SIG-M5 (cell line): ENCODE measurements at places on chromosomes 16 and 17.

DNA sequence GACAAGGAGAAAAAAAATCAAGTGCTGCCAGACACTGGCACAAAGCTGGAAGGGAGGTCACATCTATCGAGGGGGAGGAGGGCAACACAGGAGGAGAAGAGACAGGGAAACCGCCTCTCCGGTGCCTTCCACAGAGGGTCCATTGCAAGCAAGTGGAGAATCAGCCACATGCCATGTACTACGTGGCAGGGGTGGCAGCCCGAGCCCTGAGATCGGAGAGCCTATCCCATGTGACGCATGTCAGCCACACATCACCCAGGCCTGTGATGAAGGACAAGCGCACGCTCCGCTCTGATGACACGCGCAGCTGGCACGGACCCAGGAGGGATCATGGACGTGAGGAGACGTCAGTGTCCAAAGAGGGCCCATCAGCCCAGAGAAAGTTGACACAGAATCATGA is 30.1 kb downstream of the ADCY9 start:
- DNase-seq: no peak

DNA sequence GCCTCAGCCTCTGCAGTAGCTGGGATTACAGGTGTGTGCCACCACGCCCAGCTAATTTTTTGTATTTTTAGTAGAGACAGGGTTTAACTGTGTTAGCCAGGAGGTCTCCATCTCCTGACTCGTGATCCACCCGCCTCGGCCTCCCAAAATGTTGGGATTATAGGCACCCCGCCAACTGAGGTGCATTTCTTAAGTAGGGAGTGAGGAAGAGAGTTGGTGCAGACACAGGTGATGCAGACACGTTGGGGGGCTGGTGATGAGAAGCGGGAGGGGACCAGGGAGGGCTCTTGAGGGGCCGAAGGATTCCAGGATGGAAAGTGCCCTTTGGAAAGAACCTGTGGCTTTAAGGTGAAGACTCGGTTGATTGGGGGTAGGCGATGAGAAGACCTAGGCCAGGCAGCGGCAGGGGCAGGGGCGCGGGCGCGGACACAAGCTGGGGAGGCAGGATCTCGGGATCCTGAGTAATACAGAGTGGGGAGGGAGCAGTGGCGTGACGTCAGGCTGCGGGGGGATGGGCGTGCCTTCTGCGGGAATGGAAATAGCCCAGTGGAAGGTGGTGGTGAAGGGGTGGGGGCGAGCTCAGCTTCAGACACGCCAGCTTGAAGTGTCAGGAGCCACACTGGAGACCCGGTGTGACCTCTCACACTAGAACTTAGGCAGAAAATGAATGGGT is 2.5 kb upstream of the ATP6V0C start:
- no peak for DNase-seq

DNA sequence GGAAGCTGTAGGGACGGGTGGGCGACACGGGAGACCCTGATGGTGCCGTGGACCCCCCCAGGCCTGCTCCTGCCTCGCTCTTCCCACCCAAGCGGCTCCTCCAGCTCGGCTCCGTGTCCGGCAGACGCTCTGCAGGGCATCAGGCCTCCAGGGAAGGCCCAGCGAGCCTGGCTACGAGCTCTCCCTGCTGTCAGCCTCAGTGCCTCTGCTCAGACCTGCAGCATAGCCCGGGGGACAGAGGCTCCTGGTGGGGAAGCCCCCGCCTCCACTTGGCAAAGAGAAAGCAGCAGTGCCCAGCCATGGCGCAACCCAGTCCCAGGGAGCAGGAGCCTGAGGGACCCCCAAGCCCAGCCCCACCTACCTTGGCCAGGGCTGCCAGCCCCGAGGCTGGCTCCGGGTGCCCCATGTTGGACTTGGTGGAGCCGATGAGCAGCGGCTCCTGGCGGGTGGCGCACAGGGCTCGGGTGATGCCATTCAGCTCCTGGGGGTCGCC is 5.9 kb downstream of the FASN start:
- no peak for DNase-seq

GRCh38 chr17:35998018-35998545 is 3.3 kb downstream of the CCL15 start:
- DNase-seq: no peak

- DNase-seq: no peak
These were observed 4.5 kb downstream of the ARHGDIA start for GRCh38 chr17:81866440-81867169.

GRCh38 chr17:76404256-76404655 is 19.8 kb downstream of the SPHK1 start:
- no peak for DNase-seq

GRCh38 chr17:77572065-77572601 is 386.4 kb upstream of the TNRC6C start:
- DNase-seq: no peak

GRCh38 chr17:35254107-35254773 is 11.4 kb downstream of the SLFN5 start:
- no peak for DNase-seq

GRCh38 chr16:58020628-58021521 is 4.7 kb upstream of the MMP15 start:
- DNase-seq: no peak

GRCh38 chr17:33013596-33014375 is 22.1 kb downstream of the SPACA3 start:
- DNase-seq: no peak

GRCh38 chr16:78654929-78655328 is 555.5 kb downstream of the WWOX start:
- no peak for DNase-seq

DNA sequence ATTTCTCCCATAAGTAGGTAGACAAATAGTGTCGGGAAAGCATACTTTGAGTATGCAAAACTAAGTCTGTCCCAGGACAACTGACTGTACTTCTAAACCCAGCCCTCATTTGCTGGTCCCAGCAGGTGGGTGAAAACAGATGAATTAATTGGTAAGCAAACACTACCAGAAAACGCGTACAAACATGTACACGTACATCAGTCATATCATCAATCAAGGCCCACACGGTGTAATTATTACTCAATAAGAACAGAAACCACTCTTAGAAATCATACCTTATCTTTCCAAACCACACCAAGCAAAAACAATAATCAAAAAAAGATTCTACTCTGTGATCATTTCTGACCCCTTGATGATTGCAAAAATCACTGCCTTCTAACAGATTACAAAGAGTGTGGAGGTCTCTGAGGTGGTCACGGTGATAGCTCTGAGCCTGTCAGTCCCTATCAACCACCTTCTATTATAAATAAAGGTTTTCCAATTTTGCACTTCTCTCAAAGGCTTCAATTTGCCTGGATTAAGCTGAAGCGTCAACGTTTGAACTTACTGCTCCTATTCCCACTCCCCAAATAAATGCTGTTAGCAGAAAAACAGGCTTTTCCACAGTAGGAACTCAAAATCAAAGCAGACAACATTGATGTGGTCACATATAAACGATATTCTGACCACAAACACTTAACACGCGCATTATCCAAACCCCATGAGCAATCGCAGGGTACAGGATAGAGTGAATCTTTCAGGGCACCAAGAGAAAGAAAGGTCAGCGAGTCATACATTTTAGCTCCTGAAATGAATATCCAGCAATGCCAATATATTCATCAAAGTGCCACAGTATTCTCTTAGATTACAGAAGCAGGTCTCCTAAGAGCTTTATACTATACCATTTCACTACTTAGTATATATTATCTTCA is 211.9 kb downstream of the STX8 start:
- DNase-seq: no peak

DNA sequence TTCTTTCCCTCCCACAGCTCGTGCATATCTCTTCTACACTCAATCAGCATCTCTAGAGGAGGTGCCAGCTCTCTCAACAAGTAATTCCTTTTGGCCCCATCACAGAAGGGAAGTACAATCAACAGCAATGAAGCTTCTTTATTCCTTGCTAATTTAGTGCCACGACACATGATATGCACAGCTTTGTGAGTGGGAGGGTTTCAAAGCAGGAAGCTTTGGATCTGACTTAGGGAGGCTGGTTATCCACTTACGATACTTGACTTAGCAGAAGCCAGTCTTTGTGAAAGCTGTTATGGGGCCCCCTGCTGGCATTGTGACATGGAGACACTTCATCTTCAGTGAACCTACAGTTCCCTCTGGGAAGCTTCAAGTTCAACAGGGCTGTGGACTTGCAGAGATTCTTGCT is 81.0 kb downstream of the TMEM100 start:
- DNase-seq: no peak

- no peak for DNase-seq
These were observed 49.1 kb upstream of the GPRC5B start for GRCh38 chr16:19933740-19934139.

DNA sequence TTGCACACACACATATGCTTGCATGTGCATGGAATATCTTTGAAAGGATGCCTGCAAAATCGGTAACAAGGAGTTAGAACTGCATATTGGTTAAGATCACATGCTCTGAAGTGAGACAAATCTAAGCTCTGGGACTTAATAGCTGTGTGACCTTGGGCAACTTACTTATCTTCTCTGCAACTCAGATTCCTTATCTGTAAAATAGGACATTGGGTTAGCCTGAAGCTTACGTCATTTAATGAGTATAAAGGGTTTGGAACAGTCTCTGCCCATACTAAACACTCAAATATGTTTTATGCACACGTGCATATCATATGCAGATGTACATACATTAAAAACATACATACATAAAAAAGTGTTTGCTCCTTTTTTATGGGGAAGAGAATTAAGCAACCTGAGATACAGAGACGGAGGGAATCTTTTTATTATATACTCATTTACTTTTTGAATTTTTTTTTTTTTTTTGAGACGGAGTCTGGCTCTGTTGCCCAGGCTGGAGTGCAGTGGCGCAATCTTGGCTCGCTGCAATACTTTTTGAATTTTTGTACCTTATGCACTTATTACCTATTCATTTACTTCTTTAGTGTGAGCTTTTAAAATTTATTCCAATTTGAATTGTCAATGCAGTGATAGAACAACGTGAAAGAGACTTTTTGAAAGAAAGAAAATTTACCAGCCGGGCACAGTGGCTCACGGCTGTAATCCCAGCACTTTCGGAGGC is 206.2 kb downstream of the CCDC182 start:
- no peak for DNase-seq

- DNase-seq: no peak
These were observed 15.5 kb downstream of the GFOD2 start for GRCh38 chr16:67703626-67704025.

DNA sequence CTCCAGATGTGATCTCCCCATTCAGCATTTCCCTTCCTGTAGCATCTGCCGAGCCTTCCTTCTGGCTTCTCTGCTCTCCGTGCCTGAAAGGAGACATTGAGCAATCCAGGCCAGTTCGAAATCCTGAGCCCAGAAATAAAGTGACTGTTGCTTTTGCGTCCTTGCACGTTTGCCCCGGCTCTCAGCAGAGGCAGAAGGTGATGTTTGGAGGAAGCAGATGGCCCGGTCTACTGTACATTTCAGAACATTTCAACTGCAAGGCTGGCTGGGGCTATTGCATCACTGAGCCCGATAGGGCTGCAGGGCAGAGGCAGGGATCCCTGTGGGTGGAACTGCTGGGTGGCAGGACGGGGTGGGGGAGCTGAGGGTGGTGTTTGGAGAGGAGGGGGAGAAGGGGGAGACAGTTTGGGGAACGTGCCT is 29.4 kb downstream of the IRF8 start:
- peak; percentile 95 for DNase-seq

DNA sequence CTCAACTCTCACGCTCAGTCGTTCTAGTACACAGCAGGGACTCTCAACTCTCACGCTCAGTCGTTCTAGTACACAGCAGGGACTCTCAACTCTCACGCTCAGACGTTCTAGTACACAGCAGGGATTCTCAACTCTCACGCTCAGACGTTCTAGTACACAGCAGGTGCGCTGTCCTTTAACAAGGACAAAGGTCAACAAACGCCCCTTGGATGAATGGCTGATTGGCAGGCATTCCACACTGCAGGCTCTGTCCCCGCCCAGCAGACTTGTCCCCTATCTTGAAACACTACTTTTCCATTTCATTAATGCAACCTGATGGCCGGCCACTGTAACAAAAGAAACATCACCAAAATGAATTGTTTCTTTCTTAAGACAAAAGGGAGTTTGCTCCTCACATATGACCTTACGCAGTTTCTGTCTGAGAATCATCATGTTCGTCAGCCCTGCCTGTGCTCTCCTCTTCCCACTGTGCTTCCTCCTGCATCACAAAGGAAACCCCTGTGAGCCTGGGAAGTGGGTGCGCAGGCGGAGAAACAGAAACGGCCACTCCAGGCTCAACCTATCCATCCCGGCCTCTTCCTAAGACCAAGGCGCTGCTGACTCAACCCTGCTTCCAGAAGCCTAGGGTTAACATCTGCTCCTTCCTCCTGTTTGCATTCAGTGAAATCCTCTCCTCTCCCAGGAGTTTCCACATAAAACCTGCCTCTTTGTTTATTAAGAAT is 59.8 kb downstream of the ANKRD11 start:
- no peak for DNase-seq

DNA sequence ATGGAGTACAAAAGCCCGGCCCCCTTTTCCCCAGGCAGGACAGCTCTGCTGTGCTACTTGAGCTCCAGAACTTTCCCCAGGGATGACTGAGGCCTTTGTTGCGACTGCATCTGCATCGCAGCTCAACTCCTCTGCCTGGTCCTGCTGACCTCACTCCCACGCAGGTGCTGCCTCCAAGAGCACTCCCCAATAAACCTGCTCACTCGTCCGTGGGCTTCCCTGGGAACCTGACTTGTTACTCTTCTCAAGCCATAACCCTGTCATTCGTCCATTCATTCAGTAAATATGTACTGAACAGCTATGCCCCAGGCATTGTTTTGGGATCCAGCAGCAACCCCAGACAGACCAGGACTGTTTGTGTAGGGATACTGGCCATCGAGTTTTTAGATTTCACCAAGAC is 11.6 kb upstream of the RMI2 start:
- no peak for DNase-seq

DNA sequence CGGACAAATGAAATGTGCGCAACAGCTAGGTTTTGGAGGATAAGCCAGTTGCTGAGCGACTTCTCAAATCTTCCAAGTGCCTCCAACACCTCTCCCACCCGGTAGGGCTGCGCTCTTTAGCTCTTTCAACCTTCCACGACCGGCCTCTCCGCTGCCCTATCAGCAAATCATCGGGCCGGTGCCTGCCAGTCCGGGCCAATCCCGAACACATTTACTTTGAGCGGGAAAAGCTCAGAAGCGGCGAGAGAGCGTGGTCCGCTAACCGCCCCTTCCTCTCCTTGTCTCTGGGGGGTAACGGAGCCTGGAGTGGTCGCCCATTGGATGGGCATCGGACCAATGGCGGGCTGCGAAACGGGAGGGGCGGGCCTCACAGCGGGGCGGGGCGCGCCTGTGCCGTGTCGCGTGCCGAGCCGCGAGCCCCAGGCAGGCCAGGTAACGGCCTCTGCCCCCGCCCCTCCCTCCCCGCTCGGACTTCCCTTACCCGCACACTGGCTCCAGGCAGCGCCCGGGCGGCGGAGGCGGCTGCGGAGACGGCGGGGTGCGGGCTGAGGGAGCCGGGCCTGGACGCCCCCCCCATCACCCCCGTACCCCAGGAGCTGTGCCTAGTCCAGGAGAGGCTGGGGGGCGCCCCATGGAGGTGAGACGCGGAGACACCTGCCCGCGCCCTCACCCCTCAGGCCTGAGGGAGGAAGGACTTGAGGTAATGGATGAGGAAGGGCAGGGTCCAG is at the start of gene MEIOC:
TSS of gene MEIOC (plus strand) at position 486 of the 728 bp plus-strand sequence. CDS start at position 632, 146 bp downstream.
- DNase-seq: no peak

GRCh38 chr16:63066552-63066951 is 1030.3 kb upstream of the CDH8 start:
- no peak for DNase-seq

- DNase-seq: no peak
These were observed 142.6 kb upstream of the CACNG5 start for GRCh38 chr17:66692421-66692690.
